Tibial nerve (tissue), 4 donors: ENCODE measurements at places on chromosomes 5 and 9. TPM values are rescaled to one million over a fixed set of nuclear protein-coding genes. Genes with fewer than 3 reads are reported as not detected.

Gene FGFR4
- total RNA-seq = 60.8 TPM

DNA sequence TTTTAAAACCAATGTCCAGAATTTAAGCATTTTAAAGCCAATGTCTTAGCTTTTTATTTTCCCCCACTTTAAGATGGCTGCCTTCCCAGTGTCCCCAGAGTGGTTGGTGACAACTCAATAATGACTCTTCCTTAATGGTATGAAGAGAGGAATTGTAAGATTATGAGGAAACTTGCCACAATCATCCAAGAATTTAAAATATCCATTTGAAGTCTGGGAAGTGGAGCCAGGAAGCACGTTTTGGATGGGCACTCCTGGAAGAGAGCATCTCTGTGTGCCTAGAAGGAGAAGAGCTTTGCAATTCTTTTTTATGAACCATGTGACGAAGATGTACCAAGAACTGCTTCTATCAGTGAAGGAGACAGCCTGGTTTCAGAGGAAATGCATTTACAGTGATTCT, 11.3 kb upstream of the IGFBPL1 start:
- DNase-seq = no peak

DNA sequence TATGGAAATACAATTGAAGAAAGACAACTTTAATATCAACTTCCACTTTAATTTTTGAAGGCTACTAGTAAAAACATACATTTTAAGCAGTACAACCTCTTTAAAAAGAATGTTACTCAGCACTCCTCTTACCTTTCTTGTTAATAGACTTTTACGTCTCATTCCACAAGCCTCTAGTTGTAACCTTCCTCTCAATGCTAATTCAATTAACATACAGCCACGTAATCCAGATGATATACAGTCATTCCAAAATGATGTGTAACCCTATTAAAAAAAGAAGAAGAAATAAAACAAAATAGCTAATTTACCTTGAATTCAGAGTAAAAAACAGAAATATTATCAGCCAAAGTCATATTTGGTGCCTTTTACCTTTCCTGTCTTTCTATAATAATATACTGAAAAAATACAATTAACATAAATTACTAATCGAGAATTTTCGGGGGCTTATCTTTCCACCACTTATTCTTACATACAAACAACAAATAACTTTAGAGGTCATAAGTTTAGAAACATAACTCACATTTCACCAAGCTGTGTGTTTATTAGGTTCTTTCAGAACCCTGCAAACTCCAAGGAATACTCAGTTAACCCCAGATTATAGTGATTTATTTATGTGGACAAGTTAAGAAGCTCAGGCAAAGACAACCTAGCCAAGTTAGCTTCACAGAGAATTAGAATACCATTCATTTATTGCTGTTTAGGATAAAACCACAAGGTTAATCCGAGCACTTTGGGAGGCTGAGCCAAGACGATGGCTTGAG, 30.3 kb downstream of the GOLPH3 start:
- DNase-seq = no peak

DNA sequence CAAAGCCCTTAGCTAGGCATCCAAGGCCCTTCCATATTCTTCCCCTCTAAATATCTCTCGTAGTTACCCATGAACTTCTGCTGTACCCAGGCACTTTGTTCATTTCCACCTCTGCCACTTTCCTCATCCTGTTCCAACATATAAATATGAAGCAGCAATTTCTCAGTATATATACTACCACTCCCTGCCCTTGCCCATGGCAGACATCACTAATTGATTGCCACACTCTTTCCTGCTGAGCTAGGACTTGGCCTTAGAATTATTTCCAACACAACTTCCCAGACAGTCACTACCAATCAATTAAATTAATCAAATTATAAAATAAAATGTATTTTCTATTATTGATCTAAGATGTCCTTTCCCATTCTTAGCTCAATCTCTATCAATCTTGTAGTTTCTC, 8.5 kb downstream of the INSYN2B start:
- DNase-seq = no peak

Gene IFNA6
- total RNA-seq = not detected

Gene NME5
- 5.0 TPM for total RNA-seq

Gene KLHL3
- 35.7 TPM for total RNA-seq
